ENCODE measurements at places on chromosomes 12 and 14.
A peak's percentile ranks its signal among the peaks of the same experiment; 100 is the strongest.

DNA sequence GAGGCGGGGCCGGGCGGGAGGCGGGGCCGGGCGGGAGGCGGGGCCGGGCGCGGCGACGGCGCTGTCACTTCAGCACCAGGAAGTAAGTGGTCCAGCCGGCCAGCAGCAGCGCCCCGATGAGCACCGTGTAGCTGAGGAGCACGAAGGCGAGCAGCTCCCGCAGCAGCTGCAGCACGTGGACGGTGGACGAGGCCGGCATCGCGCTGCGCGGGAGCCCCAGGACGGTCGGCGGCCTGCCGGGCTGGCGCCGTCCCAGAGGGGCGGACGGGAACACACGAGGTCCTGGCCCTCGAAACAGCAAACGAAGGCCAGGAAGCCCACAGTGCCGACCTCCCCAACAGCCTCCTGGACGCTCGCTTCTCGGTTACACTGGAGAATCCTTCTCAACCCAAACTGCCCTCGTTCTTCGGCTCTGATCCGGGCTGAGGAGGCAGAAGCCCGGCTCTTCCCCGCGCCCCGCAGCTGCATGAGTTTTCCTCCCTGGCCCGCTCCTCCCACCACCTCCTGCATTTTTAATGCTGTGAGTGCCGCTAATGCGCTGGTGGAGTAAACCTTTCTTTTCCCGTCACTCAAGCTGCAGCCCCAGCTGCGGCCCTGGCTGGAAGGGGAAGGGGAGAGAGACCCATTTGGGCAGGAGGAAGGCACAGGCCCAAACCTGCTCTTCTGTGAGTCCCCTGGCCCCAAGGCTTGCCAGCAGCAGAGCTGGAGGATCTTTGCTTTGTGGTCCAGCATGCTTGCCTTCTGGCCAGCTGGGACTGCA lies 694 bp upstream of the DIABLO start:
- H3K4me3 ChIP-seq: peak overlapping the region; percentile 22
- no peak overlapping the region for H3K27ac ChIP-seq
- DNase-seq: no peak
- H3K36me3 ChIP-seq: peaks cover 6% of the 10 kb centered on the region

- no peak overlapping the region for H3K4me3 ChIP-seq
- DNase-seq: no peak
- H3K36me3 ChIP-seq: no peaks in the 10 kb centered on the region
- no peaks in the 10 kb centered on the region for H3K4me1 ChIP-seq
Measured at GRCh38 chr12:9864913-9865675, 4.1 kb downstream of the CLEC2B start.

DNA sequence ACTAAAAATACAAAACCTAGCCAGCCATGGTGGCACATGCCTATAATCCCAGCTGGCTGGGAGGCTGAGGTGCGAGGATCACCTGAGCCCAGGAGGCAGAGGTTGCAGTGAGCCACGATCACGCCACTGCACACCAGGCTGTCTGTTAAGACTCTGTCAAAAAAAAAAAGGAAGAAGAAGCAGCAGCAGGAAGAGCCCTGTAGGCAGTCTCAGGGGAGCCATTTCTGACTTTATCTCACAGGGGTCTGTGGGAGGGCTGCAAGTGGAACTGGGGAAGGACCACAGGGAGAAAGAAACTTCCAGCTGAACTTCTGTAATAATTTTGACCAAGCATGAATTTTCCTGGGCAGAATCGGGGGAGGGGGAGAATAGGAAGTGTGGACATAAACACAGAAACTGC lies 32.7 kb downstream of the GARIN6 start:
- H3K27me3 ChIP-seq: no peaks in the 10 kb centered on the region
- H3K4me3 ChIP-seq: no peak overlapping the region
- H3K27ac ChIP-seq: no peak overlapping the region
- H3K4me1 ChIP-seq: no peaks in the 10 kb centered on the region
- DNase-seq: no peak

- H3K27ac ChIP-seq: no peak overlapping the region
- H3K36me3 ChIP-seq: no peaks in the 10 kb centered on the region
- no peak for DNase-seq
- no peak overlapping the region for H3K4me3 ChIP-seq
- H3K4me1 ChIP-seq: peaks cover 2% of the 10 kb centered on the region
- no peaks in the 10 kb centered on the region for H3K27me3 ChIP-seq
Measured at GRCh38 chr12:4114986-4115385, 158.6 kb upstream of the CCND2 start.

- peaks cover 4% of the 10 kb centered on the region for H3K4me1 ChIP-seq
- no peaks in the 10 kb centered on the region for H3K27me3 ChIP-seq
- H3K27ac ChIP-seq: no peak overlapping the region
Measured at GRCh38 chr12:47160316-47161244, 80.8 kb upstream of the AMIGO2 start.

DNA sequence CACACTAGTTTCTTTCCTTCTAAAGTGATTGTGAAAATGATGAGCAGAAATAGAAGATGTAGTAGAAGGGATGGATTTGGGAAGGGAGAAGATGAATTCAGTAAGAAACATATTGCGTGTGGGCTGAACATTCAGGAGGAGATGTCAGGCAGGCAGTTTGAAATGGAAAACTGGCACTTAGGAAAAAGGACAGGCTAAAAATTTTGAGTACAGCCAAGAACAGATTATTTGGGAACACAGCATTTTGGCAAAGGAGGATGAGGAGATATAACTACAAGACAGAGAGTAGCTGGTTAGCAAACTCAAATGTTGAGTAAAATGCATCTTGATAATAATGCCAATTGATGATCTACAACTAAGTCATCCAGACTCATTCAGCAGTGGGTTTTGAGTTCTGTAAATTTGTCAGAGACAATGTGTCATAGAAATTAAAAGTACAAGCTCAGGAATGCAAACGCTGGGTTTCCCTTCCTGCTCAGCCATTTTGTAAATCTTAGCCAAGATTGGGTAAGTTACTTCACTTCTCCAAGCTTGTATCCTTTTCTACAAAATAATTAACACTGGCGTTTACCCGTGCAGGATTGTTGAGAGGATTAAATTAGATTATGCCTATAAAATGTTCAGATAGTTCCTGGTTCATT lies 255.0 kb downstream of the NAV3 start:
- peak; percentile 32 for DNase-seq
- H3K27ac ChIP-seq: peak overlapping the region; percentile 16
- H3K4me1 ChIP-seq: peaks cover 10% of the 10 kb centered on the region
- no peaks in the 10 kb centered on the region for H3K27me3 ChIP-seq
- H3K36me3 ChIP-seq: no peaks in the 10 kb centered on the region
